Endothelial cell (in vitro differentiated cells): ENCODE measurements at places on chromosomes 1 and 21.

DNA sequence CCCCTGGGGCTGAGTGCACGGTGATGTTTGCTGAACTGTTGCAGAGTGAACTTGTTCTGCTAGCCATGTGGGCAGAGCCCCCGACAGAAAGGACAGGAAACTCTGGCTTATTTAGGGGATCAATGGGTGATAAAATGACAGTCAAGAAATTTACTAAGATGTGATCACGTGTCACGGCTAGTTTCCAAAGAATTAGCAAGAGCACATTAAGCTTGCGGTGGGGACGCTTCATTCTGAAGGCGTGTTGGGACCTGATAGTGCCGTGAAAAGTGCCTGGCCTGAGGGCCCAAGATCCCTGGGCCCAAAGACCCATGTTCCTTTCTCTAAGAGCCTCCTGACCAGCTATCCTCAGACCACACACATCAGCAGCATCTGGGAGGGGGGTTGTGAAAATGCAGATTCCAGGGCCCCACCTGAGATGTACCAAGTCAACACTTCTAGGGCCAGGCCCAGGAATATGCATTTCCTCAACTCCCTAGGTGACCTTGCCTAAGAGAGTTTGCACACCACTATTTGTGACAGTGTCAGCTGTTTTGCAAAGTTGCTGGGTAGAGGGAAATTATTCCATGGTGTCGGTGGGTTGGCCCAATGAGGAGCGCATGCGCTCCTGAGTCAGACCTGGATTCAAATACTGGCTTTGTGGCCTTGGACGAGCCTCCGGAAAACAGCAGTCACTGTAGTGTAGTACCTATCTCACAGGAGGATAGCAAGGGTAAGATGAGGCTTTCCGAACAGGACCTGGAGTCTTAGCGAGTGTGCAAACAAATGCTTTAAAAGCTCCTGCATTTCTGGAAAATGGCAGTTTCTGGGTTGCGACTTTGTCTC, 77.5 kb downstream of the SPSB1 start:
- DNase-seq, result no peak

- DNase-seq, result no peak
Observed at GRCh38 chr1:188269956-188270355, 1441.2 kb downstream of the PLA2G4A start.

DNA sequence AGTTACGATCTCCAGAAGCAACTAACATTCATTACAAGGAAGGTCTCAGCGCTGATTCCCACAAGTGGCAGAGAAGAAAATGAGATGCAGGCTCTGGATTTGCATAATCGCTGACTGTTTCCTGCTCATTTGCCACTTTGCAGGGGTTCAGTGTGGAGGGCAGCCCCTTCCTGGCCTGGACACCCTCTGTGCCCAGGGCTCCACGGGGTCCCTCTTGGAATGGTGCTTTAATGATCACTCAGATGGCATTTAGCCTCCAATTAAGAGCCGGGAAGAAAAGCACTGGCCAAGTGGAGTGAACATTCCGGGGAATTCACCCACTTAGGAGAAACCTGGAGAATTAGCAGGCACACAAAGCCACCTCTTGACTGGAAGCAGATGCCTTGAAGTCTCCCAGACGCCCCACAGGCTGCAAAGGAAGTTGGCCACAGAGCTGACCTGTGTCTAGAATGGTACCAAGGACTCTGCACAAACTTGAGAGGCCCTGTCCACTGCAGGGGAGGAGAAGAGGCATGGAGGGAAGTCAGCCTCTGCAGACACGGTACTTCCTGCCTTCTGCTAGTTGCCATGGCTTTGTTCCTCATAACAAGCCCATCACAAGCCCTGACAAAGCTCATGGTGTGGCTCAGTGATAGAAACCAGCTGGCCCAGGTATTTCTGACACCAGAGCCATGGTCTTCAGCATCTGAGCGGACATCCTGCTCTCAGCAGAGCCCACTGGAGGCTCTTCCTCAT, 157.2 kb downstream of the KAZN start:
- no peak for DNase-seq

- DNase-seq, result no peak
Observed at GRCh38 chr1:213569816-213570150, 418.0 kb upstream of the PROX1 start.

GRCh38 chr1:4551706-4552105, 102.7 kb upstream of the AJAP1 start:
- DNase-seq, result no peak

- DNase-seq, result no peak
Observed at GRCh38 chr1:203665993-203666392, 39.4 kb downstream of the ATP2B4 start.

GRCh38 chr1:229271448-229272159, 693 bp downstream of the RAB4A start:
- no peak for DNase-seq

GRCh38 chr1:153612111-153612754, 704 bp downstream of the S100A16 start:
- DNase-seq, result no peak

DNA sequence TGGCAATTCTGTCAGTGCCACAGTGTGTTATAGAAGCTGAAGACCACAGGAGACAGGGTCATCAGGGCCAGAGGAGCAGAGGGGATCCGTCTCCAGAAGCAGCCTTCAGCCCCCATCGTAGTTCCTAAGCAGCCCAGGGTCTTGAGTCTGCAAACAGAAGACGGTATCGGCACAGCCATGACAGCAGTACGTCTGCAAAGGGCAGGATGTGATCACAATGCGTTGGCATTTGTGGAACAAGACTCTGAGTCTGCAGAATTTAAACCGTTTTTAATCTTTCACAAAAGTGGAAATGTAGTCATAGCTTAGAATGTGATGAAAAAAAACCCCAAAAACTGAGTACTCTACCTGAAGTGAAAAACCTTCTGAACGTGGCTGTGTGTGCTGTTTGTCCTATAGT, 44.0 kb upstream of the SCCPDH start:
- no peak for DNase-seq

- no peak for DNase-seq
Observed at GRCh38 chr1:18530587-18531502, 50.1 kb downstream of the KLHDC7A start.

DNA sequence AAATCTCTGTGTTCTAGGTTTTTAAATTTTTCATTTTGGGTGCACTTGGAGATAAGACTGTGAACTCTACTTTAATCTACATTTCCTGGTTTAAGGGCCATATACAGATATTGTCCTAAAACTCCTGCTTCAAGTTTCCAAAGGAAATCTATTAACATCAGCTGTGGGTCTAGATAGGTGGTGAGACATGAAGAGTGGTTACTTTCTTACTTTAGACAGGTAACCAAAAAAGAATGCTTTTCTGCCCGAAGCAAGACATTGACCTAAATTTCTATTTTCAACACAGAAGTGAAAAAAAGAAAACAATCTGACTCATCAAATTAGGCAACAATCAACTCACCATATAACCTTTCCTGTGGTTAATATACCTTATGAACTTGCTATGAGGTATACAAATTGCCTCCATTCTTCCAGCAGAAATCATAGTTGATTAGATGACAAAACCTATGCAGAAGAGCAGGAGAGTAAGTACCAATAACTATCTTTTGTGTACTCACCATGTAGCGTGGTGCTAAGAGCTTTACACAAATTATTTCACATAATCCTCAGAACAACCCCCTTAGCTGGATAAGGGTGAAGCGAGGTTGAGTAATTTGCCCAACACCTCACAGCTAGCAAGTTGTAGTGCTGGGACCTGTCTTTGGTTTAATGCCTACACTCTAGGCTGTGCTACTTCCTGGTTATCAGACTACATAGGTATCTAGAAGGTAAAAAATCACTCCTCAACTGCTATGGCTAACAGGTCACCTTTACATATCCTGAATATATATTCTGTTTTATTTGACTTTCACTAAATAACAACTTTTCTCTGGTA, 23.4 kb upstream of the PTPN14 start:
- DNase-seq, result no peak
